Endothelial cell (in vitro differentiated cells): ENCODE measurements at places on chromosomes 2 and 18. TPM values are rescaled to one million over a fixed set of nuclear protein-coding genes. Genes with fewer than 3 reads are reported as not detected.

The CBLN2 gene
- total RNA-seq: not detected

DNA sequence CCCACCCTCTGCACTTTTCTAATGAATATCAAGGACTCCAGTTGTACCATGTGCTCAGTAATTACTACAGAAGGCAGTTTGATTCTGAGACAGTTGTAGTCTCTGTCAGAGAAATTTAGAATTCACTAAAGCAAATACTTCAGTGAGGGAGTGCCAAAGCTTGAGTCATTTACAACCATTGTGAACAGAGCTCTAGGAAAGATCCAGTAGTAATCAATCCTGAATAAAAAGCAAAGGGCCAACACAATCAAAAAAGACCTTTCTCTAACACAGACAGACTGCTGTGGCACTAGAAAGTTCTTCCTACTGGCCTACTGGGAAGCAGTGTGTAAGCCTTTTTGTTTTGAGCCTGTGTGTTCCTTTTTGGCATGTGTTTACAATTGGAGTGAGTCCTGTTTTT is 135.6 kb upstream of the UNC80 start:
- H3K27ac ChIP-seq: no peak overlapping the region
- H3K4me3 ChIP-seq: no peak overlapping the region
- H3K36me3 ChIP-seq: no peaks in the 10 kb centered on the region

DNA sequence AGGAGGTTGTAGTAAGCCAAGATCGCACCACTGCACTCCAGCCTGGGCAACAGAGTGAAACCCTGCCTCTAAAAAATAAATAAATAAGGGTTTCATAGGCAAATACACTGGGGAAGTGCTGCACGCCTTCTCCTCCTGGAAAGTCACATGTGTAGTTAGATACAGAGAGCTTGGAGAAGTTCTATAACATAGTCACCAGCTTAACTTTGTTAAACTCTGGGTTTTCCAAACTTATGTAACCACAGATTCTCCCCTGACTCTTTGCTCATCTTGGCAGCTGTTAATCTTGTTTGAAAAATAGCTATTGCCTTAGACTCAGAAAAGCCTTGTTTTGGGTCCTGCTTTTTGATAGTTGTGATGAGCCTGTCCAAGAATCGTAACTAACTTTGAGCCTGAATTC is 25.2 kb downstream of the KIAA2012 start:
- no peak overlapping the region for H3K27ac ChIP-seq
- H3K36me3 ChIP-seq: no peaks in the 10 kb centered on the region
- H3K27me3 ChIP-seq: peaks cover 3% of the 10 kb centered on the region
- DNase-seq: no peak

- H3K27me3 ChIP-seq: peaks cover 3% of the 10 kb centered on the region
- H3K27ac ChIP-seq: no peak overlapping the region
- no peak for DNase-seq
- peaks cover 50% of the 10 kb centered on the region for H3K36me3 ChIP-seq
- H3K4me3 ChIP-seq: no peak overlapping the region
- no peaks in the 10 kb centered on the region for H3K4me1 ChIP-seq
Observed at GRCh38 chr18:13107074-13107473, 111.5 kb upstream of the LDLRAD4 start.
